CD8-positive, alpha-beta memory T cell (primary cell): ENCODE measurements at places on chromosomes 3 and 15. TPM values are rescaled to one million over a fixed set of nuclear protein-coding genes. Genes with fewer than 3 reads are reported as not detected.

DNA sequence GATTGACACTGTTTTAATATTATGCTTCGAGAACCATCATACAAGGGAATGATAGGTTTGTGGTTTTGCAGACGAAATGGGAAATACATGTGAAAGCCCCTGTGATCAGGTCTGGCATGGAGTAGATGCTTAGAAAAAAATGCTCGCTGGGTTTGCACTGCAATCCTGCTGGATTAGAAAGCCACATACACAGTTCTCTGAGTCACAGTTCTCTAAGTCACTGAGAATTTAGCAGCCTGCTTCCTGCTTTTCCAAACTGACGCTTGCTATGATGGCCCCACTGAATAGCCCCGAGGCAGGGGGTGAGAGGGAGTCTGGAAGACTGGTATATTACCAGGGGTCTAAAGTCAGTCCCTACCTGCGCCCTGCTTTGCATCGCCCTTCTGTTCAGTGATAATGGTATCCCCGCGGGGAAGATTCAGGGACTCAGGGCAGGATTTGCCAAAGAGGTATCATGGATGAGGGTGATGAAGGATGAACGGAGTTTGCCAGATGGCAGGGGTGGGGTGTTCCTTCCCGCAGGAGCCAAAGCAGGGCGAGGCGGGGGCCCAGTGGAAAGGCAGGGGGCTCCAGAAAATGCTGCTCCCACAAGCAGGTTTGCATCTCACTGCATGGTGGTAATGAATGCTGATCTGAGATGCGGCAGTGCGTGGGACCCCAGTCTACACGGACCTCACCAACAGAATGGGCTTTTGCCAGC lies 82.3 kb downstream of the IQSEC1 start:
- DNase-seq = no peak
- no peak overlapping the region for H3K27ac ChIP-seq
- H3K27me3 ChIP-seq = no peaks in the 10 kb centered on the region
- H3K4me3 ChIP-seq = no peak overlapping the region

DNA sequence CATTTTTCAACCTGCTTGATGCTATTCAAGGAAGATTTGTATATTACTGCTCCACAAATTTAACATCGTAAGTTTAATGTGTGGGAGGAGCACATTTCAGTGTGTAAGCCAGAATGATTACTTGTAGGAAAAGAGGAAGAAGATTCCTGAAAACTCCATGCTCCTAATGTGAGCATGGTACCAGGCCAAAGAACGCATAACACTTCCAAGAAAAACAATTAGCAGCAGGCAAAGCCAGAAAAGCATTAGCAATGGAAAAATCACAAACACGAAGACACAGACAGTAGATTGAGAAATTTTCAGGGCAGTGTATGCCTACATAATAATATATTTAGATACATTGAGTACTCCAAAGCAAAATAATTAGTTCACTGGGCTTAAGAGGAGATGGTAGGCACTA lies 96.6 kb upstream of the CBLB start:
- H3K4me1 ChIP-seq = no peaks in the 10 kb centered on the region
- no peaks in the 10 kb centered on the region for H3K27me3 ChIP-seq
- no peaks in the 10 kb centered on the region for H3K36me3 ChIP-seq
- DNase-seq = no peak
- no peak overlapping the region for H3K27ac ChIP-seq
- no peak overlapping the region for H3K4me3 ChIP-seq

DNA sequence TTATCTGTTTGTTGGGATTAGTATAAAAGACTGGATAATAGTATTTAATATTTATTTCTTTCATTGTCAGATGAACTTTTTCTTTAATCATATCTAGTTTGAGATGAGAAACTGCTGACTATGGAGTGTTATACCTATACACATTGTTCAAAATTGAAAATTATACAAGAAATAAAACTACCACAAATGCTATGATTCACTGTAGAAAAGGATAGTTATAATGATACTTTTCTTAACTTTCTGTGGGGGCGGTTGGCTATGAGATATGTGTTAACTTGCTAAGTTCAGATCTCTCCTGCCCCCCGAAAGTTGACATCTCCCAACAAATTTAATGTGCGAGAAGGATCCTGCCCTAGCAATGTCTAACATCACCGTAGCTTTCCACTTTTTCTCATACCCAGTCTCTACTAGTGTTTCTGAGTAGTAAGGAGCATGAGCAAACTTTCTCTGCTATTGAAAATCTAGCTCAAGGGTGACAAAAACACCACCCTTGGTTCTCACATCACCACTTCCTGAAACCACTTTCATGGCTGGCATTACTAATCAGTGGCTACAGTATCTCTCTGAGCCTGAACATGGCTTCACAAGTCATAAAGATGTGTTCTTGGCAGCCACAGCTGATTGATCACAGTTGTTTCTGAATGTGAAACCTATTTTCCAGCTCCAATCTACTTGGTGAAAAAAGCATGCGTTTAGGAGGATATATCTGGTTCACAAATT lies 15.8 kb upstream of the SAMMSON start:
- no peak for DNase-seq
- H3K27ac ChIP-seq = no peak overlapping the region
- no peak overlapping the region for H3K4me3 ChIP-seq

GRCh38 chr3:157294953-157295352 lies 135.0 kb upstream of the CCNL1 start:
- no peak for DNase-seq
- no peaks in the 10 kb centered on the region for H3K36me3 ChIP-seq
- no peak overlapping the region for H3K4me3 ChIP-seq
- no peaks in the 10 kb centered on the region for H3K4me1 ChIP-seq
- H3K27ac ChIP-seq = no peak overlapping the region

GRCh38 chr3:156211583-156211982 lies 91.2 kb downstream of the KCNAB1 start:
- H3K4me1 ChIP-seq = no peaks in the 10 kb centered on the region
- no peaks in the 10 kb centered on the region for H3K27me3 ChIP-seq
- no peak overlapping the region for H3K4me3 ChIP-seq

GRCh38 chr3:17027318-17027717 lies 142.6 kb downstream of the PLCL2 start:
- H3K4me3 ChIP-seq = no peak overlapping the region
- no peak overlapping the region for H3K27ac ChIP-seq
- H3K4me1 ChIP-seq = peaks cover 51% of the 10 kb centered on the region
- H3K36me3 ChIP-seq = no peaks in the 10 kb centered on the region

- H3K4me3 ChIP-seq = no peak overlapping the region
- H3K27ac ChIP-seq = no peak overlapping the region
- H3K27me3 ChIP-seq = no peaks in the 10 kb centered on the region
Observed at GRCh38 chr15:47750030-47750739, 32.9 kb downstream of the SEMA6D start.

GRCh38 chr15:32873284-32874114 lies 155.7 kb downstream of the GREM1 start:
- no peak overlapping the region for H3K27ac ChIP-seq
- no peaks in the 10 kb centered on the region for H3K36me3 ChIP-seq
- no peak overlapping the region for H3K4me3 ChIP-seq
- H3K27me3 ChIP-seq = no peaks in the 10 kb centered on the region
- no peaks in the 10 kb centered on the region for H3K4me1 ChIP-seq

GRCh38 chr3:151559736-151560135 lies 98.9 kb upstream of the IGSF10 start:
- H3K36me3 ChIP-seq = no peaks in the 10 kb centered on the region
- H3K4me3 ChIP-seq = no peak overlapping the region
- no peaks in the 10 kb centered on the region for H3K4me1 ChIP-seq
- DNase-seq = no peak

- no peaks in the 10 kb centered on the region for H3K27me3 ChIP-seq
- no peaks in the 10 kb centered on the region for H3K36me3 ChIP-seq
- no peak overlapping the region for H3K4me3 ChIP-seq
- H3K27ac ChIP-seq = no peak overlapping the region
Observed at GRCh38 chr3:49712166-49712565, 7.3 kb downstream of the AMIGO3 start.

DNA sequence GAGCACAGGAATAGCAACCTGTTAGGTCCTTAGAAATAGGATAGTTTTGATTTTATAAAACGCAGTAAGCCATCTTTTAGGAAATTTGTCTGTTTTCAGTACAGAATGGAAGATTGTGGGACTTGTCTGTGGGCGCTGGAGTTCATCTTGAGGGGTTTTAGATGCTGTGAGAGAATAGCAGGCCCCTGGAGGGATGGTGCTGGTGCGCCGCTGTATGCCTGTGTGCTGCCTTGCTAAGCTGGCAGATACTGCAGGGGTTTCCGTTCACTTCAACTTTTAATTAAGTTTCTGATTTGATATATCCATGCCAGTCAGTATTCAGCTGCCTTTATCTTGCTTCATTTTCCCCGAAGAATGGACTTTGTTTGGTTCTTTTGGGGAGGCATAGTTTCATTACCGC lies 4.2 kb downstream of the CACNA2D3 start:
- no peaks in the 10 kb centered on the region for H3K4me1 ChIP-seq
- H3K27ac ChIP-seq = no peak overlapping the region
- no peak overlapping the region for H3K4me3 ChIP-seq

DNA sequence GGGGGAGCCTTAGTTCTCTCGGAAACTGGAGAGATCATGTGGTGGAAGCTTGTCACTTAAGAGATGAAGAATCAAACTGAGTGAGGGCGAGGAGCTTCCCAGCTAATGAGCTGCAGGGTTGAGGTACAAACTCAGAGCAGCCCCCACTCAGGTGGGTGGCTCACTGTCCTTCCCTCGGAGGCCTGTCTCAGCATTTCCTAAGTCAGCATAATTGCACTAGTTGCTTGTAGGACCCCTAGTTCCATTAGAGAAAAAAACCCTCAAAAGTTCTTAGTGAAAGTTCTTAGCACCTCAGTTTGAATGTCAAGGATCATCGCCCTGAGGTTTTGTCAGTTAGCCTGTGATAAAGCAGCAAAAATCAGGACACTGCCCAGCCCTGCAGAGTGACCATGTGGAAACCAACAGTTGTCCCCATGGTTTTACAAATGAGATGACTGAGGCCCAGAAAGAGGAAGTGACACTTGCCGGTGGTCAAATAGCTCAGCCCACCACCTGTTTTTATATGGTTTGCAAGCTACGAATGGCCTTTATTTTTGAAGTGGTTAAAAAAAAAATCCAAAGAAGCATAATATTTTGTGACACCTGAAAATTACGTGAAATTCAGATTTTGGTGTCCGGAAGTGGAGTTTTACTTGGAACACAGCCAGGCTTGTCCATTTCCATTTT lies 11.9 kb downstream of the SMAD6 start:
- H3K36me3 ChIP-seq = no peaks in the 10 kb centered on the region
- H3K4me3 ChIP-seq = no peak overlapping the region
- H3K27ac ChIP-seq = no peak overlapping the region
- no peak for DNase-seq
- H3K4me1 ChIP-seq = no peaks in the 10 kb centered on the region
- no peaks in the 10 kb centered on the region for H3K27me3 ChIP-seq

GRCh38 chr15:72940229-72940622 lies 112.0 kb upstream of the NEO1 start:
- H3K36me3 ChIP-seq = no peaks in the 10 kb centered on the region
- H3K27ac ChIP-seq = no peak overlapping the region
- H3K4me1 ChIP-seq = no peaks in the 10 kb centered on the region
- H3K27me3 ChIP-seq = no peaks in the 10 kb centered on the region
- no peak overlapping the region for H3K4me3 ChIP-seq

- H3K27ac ChIP-seq = no peak overlapping the region
- H3K36me3 ChIP-seq = no peaks in the 10 kb centered on the region
- H3K4me1 ChIP-seq = no peaks in the 10 kb centered on the region
- H3K4me3 ChIP-seq = no peak overlapping the region
- DNase-seq = no peak
Observed at GRCh38 chr15:98375513-98376340, 272.6 kb upstream of the IGF1R start.

DNA sequence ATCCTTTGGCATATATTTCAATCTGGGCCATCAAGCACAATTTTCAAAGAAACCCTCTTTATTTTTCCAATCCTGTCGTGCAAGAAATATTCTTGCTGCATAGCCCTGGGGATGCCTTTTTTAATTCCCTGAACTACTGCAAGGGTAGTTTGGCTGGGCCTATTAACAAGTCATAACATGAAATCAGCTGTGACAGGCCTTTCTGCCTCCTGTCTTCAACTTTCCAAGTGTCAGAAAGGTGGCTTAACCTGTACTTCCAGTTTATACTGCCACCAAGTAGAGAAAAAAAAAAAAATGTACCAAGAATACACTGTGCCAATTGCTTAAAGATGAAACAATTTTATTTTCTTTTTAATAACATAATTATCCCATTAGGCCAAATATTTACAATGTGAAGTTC lies 32.4 kb upstream of the SPPL2A start:
- H3K27ac ChIP-seq = no peak overlapping the region
- H3K36me3 ChIP-seq = no peaks in the 10 kb centered on the region
- no peak for DNase-seq
- H3K4me1 ChIP-seq = no peaks in the 10 kb centered on the region
- no peaks in the 10 kb centered on the region for H3K27me3 ChIP-seq

GRCh38 chr3:184895350-184895749 lies 83.4 kb downstream of the VPS8 start:
- no peak for DNase-seq
- H3K36me3 ChIP-seq = no peaks in the 10 kb centered on the region
- no peaks in the 10 kb centered on the region for H3K27me3 ChIP-seq
- H3K4me1 ChIP-seq = no peaks in the 10 kb centered on the region

- H3K4me1 ChIP-seq = no peaks in the 10 kb centered on the region
- no peak for DNase-seq
- H3K27ac ChIP-seq = no peak overlapping the region
Observed at GRCh38 chr3:147458995-147459704, 50.0 kb downstream of the ZIC1 start.

DNA sequence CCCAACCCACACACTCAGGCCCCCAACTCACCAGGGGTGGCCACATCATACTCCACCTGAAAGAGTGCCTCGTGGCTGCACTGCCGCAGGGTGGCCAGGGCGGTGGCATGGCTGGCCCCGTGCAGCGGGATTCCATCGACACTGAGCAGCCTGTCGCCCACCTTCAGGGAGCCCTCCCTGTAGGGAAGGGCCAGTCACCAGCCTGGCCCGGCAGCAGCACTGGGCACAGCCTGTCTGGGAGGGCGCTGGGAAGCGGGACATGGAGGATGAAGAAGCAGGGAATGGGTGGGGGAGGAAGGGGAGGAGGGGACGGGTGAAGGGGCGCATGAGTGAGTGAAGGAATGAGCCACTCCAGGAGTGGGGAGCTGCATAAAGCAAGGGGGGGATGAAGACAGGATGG lies 18.5 kb downstream of the GRIP2 start:
- no peak for DNase-seq
- no peak overlapping the region for H3K27ac ChIP-seq
- H3K4me1 ChIP-seq = no peaks in the 10 kb centered on the region
- H3K4me3 ChIP-seq = no peak overlapping the region

DNA sequence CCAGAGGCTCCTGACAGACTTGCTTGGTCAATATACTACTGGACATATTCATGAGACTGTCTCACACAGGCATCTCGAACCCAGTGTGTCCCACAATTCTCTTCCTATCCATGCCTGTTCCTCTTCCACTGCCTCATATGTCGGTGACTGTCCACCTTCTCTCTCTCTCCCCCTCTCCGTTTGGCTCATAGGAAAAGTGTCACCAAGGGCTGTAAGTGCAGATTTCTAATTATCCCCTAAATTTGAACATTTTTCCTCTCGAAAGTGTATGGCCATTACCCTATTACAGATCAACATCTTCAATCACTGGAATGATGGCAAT lies 22.5 kb upstream of the MUC20 start:
- H3K27me3 ChIP-seq = no peaks in the 10 kb centered on the region
- peak overlapping the region; percentile 32 for H3K27ac ChIP-seq
- H3K4me3 ChIP-seq = no peak overlapping the region
- H3K4me1 ChIP-seq = no peaks in the 10 kb centered on the region

GRCh38 chr15:42359249-42359648 lies at the start of gene CAPN3:
Gene CAPN3, plus strand, starts transcription at chr15:42359501. Its CDS starts 305 bp downstream, at chr15:42359806.
- H3K36me3 ChIP-seq = peaks cover 4% of the 10 kb centered on the region
- DNase-seq = no peak
- H3K4me1 ChIP-seq = no peaks in the 10 kb centered on the region
- H3K27ac ChIP-seq = no peak within 1 kb of the TSS

Gene GOLGA6D
- total RNA-seq = not detected

Gene XXYLT1
- total RNA-seq = 8.3 TPM

Gene GPR156
- total RNA-seq = not detected

Gene PDIA5
- total RNA-seq = 18.2 TPM

Gene SLC9A9
- total RNA-seq = 2.2 TPM

Gene RTP4
- total RNA-seq = 3.1 TPM

Gene IL16
- total RNA-seq = 73.8 TPM
